ENCODE measurements at places on chromosomes 4 and X.

GRCh38 chrX:17984415-17984814, 123.3 kb upstream of the RAI2 start:
- no peak for DNase-seq

DNA sequence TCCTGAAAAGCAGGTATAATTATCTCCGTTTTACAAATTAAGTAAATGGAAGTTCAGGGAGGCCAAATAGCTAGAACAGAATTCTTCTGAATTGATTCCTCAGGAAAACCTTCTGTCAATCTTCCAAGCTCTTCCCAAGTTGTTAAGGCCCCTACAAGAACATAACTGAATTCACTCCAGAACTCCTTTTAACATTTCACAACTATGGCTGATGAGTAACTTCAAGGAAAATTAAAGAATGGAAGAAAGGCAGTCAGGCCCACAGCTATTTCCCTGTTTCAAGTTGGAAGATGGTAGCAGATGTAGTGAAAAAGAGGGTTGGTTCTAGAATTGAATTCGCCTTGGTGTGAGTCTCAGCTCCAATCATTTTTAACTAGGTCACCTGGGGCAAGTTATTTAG, 15.9 kb downstream of the SETD7 start:
- DNase-seq, result no peak

- DNase-seq, result no peak
These were observed 33.4 kb downstream of the AFAP1 start for GRCh38 chr4:7906171-7906701.

DNA sequence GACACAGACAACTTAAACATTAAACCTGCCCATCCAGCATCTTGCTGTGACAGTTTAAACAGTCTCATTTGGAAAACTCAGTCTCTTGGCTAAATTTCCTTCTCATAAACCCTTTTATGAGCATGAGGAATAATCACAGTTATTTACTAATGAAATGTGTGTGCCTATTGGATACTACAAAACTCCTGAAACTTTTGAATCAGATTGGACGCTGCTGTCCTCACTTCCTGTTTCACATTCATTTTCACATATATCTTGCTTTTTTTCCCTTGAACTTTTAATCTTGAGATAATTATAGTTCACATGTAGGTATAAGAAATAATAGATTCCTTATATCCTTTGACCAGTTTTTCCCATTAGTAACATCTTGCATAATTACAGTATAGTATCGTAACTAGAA, 111.7 kb downstream of the CDKL5 start:
- no peak for DNase-seq

DNA sequence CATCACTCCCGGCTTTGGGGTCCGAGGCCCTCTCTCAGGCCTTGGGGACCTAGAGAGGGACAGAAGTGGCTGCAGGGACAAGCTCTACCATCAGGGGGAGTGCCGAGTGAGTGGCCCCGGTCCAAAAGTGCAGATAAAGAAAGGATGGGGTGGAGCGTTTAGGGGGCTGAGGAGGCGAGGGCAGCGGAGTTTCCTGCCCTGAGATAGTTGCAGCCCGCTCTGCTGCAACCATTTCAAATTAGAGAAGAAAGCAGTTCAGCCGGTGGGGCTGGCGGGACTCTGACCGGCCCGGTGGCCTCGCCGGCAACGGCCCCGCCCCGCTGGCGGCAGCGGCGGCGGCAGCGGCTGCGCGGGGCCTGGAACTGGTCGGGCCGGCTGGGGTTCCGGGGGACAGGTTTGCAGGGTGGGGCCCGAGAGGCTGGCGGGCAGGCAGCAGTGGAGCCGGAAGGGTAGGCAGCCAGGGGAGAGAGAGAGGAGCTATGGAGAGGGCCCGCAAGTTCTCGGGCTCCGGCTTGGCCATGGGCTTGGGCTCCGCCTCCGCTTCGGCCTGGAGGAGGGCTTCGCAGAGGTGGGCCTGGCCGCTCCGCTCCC, 7.6 kb downstream of the DLG3 start:
- DNase-seq, result peak; percentile 68

- DNase-seq, result no peak
These were observed 19.0 kb upstream of the MRPL1 start for GRCh38 chr4:77843628-77844027.

DNA sequence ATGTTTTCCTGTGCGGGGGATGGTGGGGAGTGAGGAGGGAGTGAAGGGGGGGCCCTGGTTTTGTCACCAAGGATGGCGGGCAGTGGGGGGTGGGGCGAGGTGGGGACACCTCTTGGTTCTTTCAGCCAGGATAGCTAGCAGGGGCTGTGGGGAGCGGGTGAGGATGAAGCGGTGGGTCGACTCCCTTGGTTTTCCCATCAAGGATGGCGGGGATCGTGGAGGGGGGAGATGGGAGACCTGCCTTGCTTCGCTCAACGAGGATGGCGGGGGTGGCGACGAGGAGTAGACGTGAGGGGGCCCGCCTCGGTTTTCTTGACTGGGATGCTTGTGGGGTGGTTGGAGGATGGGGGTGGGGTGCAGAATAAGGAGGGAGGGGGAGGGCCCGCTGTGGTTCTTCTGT, 643 bp downstream of the FHL1 start:
- peak; percentile 12 for DNase-seq

DNA sequence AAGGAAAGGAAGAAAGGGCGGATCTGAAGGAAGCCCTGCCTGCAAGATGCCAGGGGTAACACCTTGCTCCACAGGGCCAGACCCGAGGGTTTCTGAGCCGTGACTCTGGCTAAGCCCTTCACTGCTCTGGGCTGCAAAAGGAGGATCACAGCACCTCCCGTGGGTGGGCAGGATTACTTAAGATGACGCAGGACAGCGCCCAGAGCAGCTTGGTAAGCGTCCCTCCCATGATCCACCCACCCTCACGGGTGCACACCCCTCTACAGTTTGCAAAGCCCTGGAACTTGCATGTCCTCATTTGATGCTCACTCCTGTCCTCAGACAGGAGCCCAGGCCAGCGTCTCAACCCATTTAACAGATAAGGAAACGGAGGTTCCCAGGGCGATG, 64.9 kb downstream of the CRMP1 start:
- DNase-seq, result no peak

- no peak for DNase-seq
These were observed 76.2 kb upstream of the ESX1 start for GRCh38 chrX:104330966-104331365.

DNA sequence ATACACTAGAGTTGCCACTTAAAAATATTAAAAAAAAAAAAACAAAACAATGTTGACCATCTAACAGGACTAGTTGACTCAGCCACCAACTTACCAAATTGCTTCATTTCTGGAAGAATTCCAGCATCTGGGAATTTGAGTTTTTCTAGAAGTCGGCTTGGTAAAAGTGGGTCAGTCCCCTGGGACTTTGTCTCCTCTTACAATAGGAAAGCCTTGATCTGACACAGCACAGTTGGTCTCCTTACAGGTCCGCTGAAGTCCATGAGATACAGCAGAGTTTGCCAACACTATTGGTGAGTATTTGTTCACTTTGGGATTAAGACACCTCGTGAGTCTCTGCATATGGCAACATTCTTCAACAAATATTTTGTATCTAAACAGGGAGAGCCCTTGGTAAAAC, 18.2 kb upstream of the DDIT4L start:
- no peak for DNase-seq

DNA sequence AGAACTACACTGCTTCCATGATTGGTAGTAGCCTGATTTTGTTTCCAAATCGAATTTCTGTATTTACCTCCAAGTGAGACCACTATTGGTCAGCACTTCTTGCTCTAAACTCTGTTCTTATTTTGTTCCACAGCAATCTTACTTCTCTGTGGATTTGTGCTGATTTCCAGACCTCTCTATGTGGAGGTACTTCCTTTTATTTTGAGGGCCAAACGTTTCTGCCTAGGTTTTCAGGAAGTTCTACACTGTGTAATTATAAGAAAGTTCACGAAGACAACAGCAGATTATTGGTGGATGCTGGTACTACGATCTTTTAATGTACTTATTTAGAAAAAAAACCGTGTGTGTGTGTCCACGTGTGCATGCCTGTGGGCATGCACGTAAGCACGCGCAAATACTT, 46.7 kb downstream of the DTHD1 start:
- no peak for DNase-seq

- DNase-seq, result no peak
These were observed 4.6 kb downstream of the TREX2 start for GRCh38 chrX:153441296-153441695.

DNA sequence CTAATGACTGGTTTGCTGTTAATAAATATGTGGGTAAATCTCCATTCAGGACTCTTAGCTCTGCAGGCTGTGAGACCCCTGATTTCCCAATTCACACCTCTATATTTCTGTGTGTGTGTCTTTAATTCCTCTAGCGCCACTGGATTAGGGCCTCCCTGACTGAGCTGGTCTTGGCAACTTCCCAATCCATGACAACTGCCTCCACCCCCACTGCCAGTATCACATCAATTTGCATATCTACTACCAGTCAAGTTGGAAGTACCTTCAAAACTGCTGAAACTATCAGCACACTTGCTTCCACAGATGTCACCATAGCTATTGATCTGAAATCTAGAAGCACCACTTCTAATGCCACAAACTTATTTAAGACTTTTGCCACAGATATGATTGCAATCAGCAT, 27.6 kb downstream of the OPRPN start:
- no peak for DNase-seq

GRCh38 chr4:20180509-20180908, 71.2 kb upstream of the SLIT2 start:
- no peak for DNase-seq

- DNase-seq, result no peak
These were observed 60.2 kb upstream of the CBR4 start for GRCh38 chr4:169070071-169070894.

DNA sequence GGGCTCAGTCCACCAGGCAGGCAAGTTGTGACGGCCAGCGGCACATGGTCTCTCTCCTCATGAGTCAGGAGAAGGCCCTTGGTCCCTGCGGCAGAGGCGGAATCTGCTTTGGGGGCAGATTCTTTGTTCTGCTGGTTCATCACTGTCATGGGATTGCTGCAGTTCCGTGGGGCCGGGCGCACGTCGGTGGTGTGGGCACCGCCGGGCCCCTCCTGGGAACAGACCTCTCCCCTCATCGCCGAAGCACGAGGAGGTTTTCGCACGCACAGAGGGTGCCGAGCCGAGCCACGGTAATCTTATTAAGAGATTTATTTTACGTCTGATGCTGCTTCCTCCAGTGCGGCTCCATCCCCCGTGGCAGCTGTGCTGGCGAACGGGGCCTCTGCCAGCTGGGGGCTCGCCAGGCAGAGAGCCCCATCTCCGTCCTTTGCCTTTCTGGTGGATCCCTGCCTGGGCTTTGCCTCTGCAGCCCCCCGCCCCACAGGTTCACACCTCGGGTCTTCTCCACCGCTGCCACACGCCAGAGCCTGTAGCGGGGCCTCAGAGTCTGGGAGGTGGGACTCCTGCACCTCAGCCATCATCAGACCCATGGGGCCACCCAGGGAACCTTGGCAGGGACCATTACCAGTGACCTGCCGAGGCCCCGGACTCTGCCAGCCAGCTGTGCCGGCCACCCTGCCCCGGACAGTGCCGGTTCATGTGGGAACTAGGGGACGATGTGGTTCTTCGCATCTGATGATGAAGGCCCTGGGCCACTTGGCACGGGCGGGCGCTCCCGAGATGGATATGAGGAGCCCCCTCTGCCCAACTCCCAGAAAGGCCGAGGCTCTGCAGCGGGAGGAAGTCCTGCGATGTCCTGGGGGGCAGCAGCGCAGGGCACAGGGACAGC, 86.7 kb upstream of the NKX1-1 start:
- no peak for DNase-seq

- no peak for DNase-seq
These were observed 67.0 kb downstream of the CYTL1 start for GRCh38 chr4:4952273-4952672.

DNA sequence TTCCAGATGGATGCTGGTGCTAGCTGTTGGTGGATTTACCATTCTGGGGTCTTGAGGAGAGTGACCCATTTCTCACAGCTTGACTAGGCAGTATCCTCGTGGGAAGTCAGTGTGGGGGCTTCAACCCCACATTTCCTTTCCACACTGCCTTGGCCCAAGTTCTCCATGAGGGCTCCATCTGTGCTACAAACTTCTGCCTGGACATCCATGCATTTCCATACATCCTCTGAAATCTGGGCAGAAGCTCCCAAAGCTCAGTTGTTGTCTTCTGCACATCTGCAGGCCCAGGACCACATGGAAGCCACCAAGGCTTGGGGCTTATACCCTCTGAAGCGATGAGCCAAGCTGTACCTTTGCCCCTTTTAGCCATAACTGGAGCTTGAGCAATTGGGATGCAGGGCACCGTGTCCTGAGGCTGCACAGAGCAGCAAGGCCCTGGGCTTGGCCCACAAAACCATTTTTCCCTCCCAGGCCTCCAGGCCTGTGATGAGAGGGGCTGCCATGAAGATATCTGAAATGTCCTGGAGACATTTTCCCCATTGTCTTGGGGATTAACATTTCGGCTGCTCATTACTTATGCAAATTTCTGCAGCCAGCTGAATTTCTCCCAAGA, 248.7 kb upstream of the ANKRD50 start:
- no peak for DNase-seq

DNA sequence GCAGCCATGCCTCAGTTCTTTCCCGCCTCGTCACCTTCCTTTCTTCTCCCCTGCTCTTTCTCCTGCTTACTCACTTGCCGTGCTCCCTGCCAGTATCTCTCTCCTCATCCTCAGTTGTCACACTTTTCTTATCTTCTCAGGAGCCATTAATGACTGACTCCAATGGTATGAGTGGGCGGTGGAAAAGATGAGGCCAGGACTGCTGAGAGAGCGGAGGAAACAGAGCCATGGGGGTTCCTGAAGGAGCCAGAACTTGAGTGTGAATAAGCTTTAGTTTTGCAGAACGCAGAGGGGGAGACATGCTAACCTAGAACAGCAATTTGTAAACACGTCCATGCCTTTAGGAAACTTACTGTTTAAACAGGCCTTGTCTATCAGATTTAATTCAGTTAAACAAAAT, 126.5 kb downstream of the CHIC2 start:
- no peak for DNase-seq

DNA sequence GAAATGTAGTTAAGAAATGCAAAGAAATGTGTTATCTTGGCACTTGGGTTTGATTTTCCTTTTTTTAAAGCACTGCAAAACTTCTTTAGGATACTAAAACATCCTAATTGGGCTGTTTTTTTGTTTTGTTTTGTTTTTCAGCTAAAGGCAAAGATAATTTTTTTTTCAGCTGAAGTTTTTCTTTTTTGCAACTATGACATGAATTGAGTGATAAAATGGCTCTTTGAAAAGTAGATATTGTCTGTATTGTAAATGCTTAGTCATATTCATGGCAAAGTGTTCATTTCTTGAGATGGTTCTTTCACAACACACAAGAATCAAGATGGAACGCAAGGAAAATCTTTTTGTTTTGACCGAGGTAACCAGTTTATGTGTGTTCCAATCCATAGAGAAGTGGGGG, 35.1 kb downstream of the KLF3 start:
- no peak for DNase-seq

All from CD4-positive, alpha-beta T cell treated with Interleukin-17A for 4 hours (primary cell).